Mesenchymal stem cell (in vitro differentiated cells and primary cell): ENCODE measurements at places on chromosomes 12 and 14.
A peak's percentile ranks its signal among the peaks of the same experiment; 100 is the strongest.

GRCh38 chr12:122048151-122048550 lies 26.5 kb downstream of the BCL7A start:
- DNase-seq, result peak; percentile 58

GRCh38 chr14:40232302-40232701 lies 800.1 kb upstream of the FBXO33 start:
- no peak for DNase-seq

GRCh38 chr14:64405295-64405694 lies 17.1 kb downstream of the MTHFD1 start:
- no peak for DNase-seq

DNA sequence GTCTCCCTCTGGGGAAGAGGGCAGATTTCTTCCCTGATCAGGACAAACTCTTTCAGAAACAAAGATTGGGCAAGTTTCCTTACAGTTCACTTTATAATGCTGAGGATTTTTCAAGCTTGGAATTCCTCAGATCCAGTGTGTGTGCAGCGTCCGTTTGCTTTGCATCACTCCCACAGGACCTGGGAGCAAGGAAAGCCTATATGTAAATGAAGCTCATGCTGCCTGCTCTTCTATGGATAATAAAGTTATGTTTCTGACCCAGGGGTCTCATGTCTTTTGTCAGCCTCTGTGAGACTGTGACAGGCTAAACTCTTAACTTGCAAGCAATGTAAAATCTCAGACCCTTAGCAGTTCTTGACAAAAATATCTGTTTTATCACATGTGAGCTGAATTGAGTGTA lies 41.6 kb downstream of the TRHDE start:
- peak; percentile 26 for DNase-seq

GRCh38 chr12:69688471-69689427 lies 10.4 kb downstream of the BEST3 start:
- peak; percentile 95 for DNase-seq

DNA sequence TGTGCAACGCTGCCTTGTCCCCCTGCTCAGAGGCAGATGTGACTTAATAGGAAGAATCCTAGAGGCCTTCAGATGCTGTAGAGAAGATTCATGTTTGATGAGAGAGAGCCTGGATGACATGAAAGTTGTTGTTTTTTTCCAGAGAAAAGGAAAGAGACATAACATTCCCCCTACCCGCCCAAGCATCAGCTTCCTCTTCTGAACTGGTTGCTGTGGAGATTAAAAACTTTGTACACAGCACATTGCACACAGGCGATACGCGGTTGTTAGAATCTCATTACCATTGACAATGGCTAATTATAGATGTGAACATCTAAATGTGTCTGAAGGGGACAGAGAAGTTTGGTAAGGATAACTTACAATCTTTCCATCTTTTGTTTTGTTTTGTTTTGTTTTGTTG lies 13.6 kb upstream of the ETFBKMT start:
- DNase-seq, result peak; percentile 32

DNA sequence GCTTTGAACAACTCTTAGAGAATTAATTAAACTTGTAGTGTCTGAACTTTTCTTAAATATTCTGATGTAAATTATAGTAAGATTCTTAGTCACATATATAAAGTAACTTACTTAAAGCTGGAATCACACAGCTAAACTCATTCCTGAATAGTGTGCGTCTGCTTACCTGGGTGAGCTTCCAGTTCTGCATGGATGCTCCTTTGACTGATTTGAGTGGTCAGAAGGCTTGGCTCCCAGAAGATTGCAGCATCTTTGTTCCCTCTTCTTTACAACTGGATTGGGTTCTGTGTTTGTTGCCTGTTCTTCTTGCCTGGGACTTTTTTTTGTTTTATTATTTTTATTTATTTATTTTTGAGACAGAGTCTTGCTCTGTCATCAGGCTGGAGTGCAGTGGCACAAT lies 66.5 kb upstream of the ASPG start:
- DNase-seq, result no peak

- no peak for DNase-seq
These were observed 7.5 kb downstream of the PSMC1 start for GRCh38 chr14:90263748-90264449.

GRCh38 chr12:105292705-105293104 lies 37.8 kb upstream of the C12orf75 start:
- DNase-seq, result no peak

GRCh38 chr12:15603474-15604085 lies 185.6 kb downstream of the EPS8 start:
- DNase-seq, result peak; percentile 55
